C1 segment of cervical spinal cord (tissue), 14 donors: ENCODE measurements at places on chromosomes 1 and 21.

GRCh38 chr1:2445162-2445822, 30.8 kb upstream of the PLCH2 start:
- no peak for DNase-seq

DNA sequence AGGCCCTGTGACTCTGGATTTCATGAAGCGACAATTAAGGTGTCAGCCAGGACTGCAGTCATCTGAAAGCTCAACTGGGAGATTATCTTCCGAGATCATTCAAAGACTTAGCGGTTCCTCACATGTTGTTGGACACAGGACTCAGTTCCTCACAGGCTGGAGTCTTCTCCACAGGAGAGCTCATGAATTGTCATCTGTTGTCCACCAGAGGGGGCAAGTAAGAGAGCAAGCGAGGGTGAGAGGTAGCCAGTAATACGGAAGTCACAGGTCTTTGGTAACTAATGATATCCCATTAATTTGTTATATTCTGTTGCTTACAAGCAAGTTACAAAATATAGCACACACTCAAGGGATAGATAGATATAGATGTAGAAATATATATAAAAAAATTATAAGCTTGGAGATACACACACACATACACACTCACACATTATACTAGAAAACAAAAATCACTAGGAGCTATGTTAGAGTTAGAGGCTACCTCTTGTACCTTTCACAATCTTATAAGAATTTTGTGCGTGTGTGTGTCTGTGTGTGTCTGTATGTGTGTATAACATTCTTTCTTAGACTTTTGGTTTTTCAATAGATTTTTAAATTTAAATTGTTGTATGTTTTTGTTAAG, 1695.3 kb downstream of the BRINP3 start:
- no peak for DNase-seq

- no peak for DNase-seq
Measured at GRCh38 chr1:113784104-113784779, 25.0 kb upstream of the PHTF1 start.

DNA sequence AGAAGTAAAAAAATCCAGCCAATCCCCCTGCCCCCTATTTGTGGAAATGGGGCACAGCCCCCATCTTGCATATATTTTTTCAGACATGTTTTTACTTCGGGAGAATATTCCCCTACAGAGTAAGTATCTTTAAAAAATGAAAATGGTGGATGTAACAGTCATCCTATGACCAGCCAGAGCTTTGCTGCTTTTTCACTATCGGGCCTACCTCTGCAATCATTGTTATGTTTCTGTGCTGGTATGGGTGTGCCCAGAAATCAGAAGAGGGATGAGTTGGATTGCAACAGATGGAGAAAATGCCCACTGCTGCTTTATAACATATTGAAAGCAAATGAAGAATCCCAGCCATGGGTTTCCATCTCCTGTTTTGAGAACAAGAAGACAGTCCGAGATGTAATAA, 2.9 kb downstream of the CD247 start:
- no peak for DNase-seq

- no peak for DNase-seq
Measured at GRCh38 chr21:25564349-25564948, 42.8 kb downstream of the MRPL39 start.

DNA sequence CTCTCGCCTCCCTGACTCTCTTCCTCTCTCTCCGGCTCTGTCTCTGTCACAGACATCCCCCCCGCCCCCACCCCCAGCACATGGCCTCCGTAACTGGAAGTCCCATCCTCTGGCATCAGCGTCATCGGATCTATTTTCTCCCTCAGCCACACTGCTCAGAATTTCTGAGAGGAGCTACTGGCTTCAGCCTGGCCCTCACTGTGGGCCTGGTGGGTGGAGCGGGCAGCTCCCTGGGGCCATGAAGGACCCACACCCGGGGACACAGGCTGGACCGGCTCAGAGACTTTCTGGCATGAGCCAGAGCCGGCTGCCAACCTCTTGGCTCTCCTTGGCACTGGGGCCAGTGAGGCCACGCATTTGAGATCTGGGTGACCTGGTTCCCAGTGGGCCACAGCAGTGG, 61.2 kb upstream of the CASZ1 start:
- no peak for DNase-seq

- DNase-seq: no peak
Measured at GRCh38 chr1:204348722-204349121, 11.0 kb downstream of the PLEKHA6 start.

- no peak for DNase-seq
Measured at GRCh38 chr1:42004322-42004721, 85.6 kb upstream of the HIVEP3 start.

DNA sequence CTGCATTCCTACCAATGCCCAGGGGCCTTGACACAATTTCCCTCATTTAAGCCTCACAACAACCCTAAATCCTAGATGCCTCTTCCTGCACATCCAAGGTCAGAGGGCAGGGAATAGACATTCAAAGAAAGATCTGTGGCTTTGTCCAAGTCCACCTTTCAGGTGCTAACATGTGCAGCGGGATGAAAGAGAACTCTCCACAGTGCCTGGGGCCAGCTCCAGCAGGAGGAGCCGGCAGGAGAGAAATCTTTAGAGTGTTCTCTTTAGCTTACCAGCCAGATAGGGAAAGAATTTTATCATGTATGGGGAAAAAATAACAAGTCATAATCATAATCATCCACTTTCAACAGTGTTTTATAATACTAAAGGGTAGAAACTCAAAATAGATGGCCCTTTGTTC, 319.7 kb downstream of the MATN1 start:
- no peak for DNase-seq

GRCh38 chr1:219651993-219652392, 39.1 kb upstream of the ZC3H11B start:
- no peak for DNase-seq

- no peak for DNase-seq
Measured at GRCh38 chr1:107246775-107247345, 106.0 kb downstream of the NTNG1 start.

DNA sequence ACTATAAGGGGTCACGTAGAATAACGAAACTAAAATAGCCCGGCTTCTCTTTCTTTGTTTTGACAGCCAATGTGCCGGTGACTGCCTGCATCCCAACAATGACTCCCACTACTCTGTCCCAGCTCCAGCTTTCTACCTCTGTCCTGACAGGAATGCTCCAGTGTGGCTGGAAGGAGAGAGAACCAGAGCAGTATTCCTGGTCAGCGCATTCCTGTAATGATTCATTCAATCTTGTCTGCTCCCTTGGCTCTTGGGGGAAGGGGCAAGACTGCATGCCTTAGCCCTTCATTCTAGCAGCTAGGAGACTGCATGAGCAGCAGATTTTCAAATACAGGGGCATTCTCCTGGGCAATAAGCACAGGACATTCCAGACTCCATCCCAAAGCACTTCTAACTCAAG, 132.1 kb upstream of the PRMT6 start:
- DNase-seq: no peak

DNA sequence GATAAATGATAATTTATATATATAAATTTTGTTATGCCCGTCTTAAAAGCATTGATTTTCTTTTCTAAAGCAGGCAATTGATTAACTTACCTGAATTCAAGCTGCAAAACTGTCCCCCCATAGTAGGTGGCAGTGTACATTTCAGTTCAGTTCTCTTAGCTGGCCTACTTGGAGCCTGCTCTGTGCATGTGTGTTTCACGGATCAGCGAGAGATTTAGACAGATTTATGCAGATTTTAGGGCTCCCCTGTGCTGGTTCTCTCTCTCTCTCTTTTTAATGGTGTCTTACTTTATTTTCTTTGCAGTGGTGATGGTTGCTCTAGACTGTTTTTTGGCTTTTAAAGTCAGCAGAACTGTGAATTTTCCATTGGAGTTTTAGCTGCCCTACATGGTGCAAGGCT, 30.7 kb downstream of the CLIC4 start:
- DNase-seq: no peak

- no peak for DNase-seq
Measured at GRCh38 chr21:36183144-36183795, 26.6 kb downstream of the DOP1B start.

DNA sequence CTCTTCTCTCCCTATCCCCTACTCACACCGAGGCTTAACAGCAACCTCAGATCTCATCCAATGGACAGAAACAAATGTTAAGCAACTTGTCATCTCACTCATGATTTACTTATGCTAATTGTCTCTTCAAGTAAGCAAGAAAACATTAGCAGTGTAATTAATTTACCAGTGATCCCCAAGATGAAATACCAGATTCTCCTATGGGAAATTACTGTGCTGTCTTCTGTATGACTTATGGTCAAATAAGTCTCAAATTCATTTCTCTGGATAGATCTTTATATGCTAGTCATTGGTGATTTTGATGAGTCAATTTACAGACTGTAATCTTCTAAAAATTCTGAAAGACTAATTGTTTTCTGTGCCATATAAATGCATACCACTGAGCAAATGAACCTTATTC, 32.9 kb upstream of the L1TD1 start:
- no peak for DNase-seq

GRCh38 chr1:213211201-213211600, 160.2 kb downstream of the RPS6KC1 start:
- no peak for DNase-seq

GRCh38 chr1:43564551-43565348, 34.1 kb downstream of the PTPRF start:
- no peak for DNase-seq

DNA sequence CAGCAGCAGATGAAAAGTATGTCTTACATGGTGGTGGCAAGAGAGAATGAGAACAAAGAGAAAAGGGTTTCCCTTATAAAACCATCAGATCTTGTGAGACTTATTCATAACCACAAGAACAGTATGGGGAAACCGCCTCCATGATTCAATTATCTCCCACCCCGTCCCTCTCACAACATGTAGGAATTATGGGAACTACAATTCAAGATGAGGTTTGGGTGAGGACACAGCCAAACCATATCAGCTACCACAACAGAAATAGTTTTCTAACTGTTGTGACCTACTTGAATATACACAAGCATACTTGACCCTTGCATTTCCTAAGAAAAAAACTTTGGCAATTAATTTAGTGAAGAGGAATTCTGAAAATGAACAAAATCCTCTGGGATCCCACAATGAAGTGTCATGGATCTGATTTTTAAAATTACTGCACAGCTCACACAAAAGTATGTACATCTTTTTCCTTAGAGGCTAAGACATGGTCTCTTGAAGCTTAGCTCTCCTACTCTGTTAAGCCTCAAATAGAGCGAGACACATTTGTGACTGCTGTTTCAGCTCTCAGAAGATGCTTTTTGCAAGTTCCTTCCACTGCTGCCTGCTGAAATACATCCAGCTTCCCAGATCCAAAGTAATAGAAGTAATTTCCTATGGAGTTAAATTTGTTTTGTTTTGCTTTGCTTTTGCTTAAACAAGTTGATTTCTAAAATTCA, 265.8 kb downstream of the DPYD start:
- DNase-seq: no peak

DNA sequence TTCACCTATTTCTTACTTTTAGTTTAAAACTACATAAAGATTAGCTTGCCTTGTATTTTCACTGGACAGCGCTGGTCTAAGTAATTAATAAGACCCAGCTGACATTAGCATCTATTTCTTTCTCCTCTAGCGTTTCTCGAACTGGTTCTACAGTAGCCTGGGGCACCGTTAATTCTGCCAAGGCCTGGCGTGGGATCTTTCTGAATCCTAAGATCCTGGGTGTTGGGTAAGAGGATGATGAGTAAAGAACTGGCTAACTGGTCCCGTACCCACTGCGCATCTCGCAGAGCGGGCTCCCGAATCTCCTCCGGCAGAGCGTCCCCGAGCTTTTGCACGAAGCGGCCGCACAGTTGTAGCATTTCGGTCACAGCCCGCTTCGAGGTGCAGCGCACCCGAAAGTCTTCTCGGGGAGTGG, 309 bp downstream of the NSL1 start:
- DNase-seq: no peak

GRCh38 chr21:34688145-34688544, 19.4 kb downstream of the CLIC6 start:
- DNase-seq: no peak

DNA sequence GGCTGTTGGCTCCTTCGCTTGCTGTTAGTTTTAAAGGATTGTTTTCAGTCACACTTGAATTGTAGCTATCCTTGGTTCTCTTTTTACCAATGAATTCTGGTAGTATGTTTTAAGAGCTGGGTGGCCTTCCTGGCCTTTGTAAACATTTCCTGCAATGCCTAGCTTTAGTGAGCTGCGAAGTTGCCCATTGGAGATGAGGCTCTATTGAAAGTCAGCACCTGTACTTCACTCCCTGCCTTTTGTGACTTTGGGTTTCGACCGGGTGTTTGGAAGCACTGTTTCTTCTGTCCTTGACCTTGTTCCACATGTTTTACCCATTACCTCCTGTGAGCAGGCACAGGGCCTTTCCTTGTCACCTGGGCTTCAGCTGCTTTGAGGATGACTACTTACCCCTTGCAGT, 64.7 kb downstream of the DYRK1A start:
- DNase-seq: no peak

DNA sequence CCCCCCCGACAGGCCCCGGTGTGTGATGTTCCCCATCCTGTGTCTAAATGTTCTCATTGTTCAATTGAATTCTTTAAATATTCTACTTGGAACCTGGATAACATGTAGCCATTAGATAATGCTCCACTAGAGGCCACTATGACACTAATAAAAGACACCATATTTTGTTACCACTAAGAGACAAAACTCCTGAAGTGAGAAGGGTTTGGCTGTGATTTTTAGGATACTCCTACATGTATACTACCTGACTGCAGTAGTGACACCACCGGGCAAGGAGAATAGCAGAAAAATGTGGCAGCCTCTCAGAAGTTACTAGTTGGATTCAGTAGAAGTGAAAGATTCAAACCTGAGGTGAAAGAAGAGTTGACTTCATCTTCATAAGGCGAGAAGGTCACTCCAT, 36.0 kb downstream of the F5 start:
- no peak for DNase-seq

DNA sequence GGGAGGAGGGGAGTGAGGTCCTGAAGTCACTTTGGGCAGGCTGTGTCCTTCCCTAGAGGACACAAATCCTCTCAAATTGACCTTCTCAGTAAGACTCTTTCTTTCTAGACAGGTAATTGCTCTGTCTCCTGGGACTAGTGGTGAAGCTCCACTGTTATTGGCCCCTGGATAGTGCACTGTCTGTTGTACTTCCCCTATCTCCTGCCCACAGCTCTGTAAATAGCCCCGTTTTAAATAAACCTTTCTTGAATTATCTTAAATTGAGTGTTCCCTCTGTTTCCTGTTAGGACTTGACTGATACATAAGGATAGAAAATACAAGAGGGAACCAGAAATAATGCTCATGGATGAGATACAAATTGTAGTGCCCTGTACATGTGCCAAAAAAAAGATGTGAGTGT, 229.5 kb upstream of the USP24 start:
- no peak for DNase-seq

DNA sequence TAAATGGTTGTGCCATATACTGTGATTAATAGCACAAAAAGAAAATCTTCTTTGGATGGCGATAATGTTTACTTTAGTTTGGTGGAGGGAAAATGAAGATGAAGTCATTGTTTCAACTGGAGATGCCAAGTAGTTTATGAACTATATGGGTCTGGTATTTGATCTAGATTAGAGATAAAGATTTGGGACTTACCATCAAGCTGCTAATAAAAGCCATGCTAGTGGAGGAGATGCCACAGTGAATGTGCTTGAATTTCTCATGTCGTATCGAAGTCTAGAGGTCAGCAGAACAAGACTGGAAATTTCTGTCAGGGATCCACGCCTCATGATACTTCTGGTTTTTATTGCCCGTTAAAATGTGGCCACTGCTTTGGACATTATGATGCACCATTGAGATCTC, 742.0 kb downstream of the NCAM2 start:
- no peak for DNase-seq

- DNase-seq: no peak
Measured at GRCh38 chr1:66296370-66296769, 237.6 kb upstream of the SGIP1 start.
